ENCODE measurements at places on chromosomes 5 and 9. TPM values are rescaled to one million over a fixed set of nuclear protein-coding genes. Genes with fewer than 3 reads are reported as not detected.

Gene LOX
- total RNA-seq: 324 TPM

Gene AGXT2
- total RNA-seq: not detected

Gene GADD45G
- total RNA-seq: 0.38 TPM

Gene SLC22A4
- 2.3 TPM for total RNA-seq

Gene TMEM171
- total RNA-seq: 5.6 TPM

Gene ZNF366
- under 0.01 TPM for total RNA-seq

Gene ENTPD2
- total RNA-seq: not detected

Gene ORM2
- not detected for total RNA-seq

Gene PCDHB8
- under 0.01 TPM for total RNA-seq

Gene STC2
- total RNA-seq: 449 TPM

Gene SLC9A3
- 1.1 TPM for total RNA-seq

Gene SPATA31D4
- total RNA-seq: not detected

Gene SMARCA2
- 54.3 TPM for total RNA-seq

Gene PCDHA6
- total RNA-seq: 3.1 TPM

Gene FPGS
- total RNA-seq: 50.2 TPM

Gene MAN1B1
- 67.3 TPM for total RNA-seq

Gene RASGRF2
- total RNA-seq: 3.9 TPM

Gene LVRN
- total RNA-seq: under 0.01 TPM

Gene SLC34A1
- total RNA-seq: not detected

Gene CACFD1
- 2.7 TPM for total RNA-seq

Gene CBY3
- not detected for total RNA-seq

Gene WNK2
- total RNA-seq: not detected

Gene TEX48
- total RNA-seq: not detected

Gene RGS7BP
- 0.85 TPM for total RNA-seq

Gene RECK
- 24.2 TPM for total RNA-seq

Gene MOB3B
- under 0.01 TPM for total RNA-seq
